ENCODE measurements at places on chromosomes 2 and 18. TPM values are rescaled to one million over a fixed set of nuclear protein-coding genes. Genes with fewer than 3 reads are reported as not detected.

Gene COL5A2
- not detected for polyA plus RNA-seq

Gene ZSWIM2
- polyA plus RNA-seq: 0.28 TPM

Gene FHOD3
- polyA plus RNA-seq: not detected

Gene STON1
- 0.12 TPM for polyA plus RNA-seq

Gene RAD51AP2
- not detected for polyA plus RNA-seq

Gene VSNL1
- not detected for polyA plus RNA-seq

Gene PLEKHB2
- 53.9 TPM for polyA plus RNA-seq

Gene ATOH8
- polyA plus RNA-seq: 2.0 TPM

Gene SH3RF3
- 0.34 TPM for polyA plus RNA-seq

Gene DAPL1
- not detected for polyA plus RNA-seq

Gene SERPINB13
- not detected for polyA plus RNA-seq

Gene CDCA7
- polyA plus RNA-seq: 0.54 TPM

Gene UGT1A10
- polyA plus RNA-seq: not detected

Data from CD14-positive monocyte (primary cell).